ENCODE measurements at places on chromosomes 13 and 19. TPM values are rescaled to one million over a fixed set of nuclear protein-coding genes. Genes with fewer than 3 reads are reported as not detected.

CD70 gene
- total RNA-seq, result 1.2 TPM

POU2F2 gene
- total RNA-seq, result 40.8 TPM

OR10H1 gene
- total RNA-seq, result 0.08 TPM

DNA sequence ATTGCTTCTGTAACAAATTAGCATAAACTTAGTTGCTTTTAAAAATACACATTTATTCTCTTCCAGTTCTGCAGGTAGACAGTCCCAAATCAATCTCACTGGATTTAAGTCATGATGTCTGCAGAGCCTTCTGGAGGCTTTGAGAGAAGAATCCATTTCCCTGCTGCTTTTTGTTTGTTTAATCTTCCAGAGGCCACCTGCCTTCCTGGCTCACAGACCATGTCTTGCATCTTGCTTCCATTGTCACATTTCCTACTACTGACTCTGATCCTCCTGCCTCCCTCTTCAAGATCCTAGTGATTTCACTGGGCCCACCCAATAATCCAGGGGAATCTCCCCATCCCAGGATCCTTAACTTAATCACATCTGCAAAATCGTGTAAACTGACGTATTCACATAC lies 473.3 kb downstream of the ITGBL1 start:
- H3K4me3 ChIP-seq, result no peak overlapping the region
- no peaks in the 10 kb centered on the region for H3K36me3 ChIP-seq
- no peaks in the 10 kb centered on the region for H3K27me3 ChIP-seq
- no peak overlapping the region for H3K27ac ChIP-seq
- DNase-seq, result no peak

- H3K36me3 ChIP-seq, result no peaks in the 10 kb centered on the region
- H3K4me1 ChIP-seq, result no peaks in the 10 kb centered on the region
- DNase-seq, result no peak
- H3K27me3 ChIP-seq, result no peaks in the 10 kb centered on the region
- no peak overlapping the region for H3K4me3 ChIP-seq
Observed at GRCh38 chr13:63455938-63456337, 2040.3 kb upstream of the PCDH20 start.

- no peak overlapping the region for H3K27ac ChIP-seq
- no peaks in the 10 kb centered on the region for H3K36me3 ChIP-seq
- no peaks in the 10 kb centered on the region for H3K4me1 ChIP-seq
- no peaks in the 10 kb centered on the region for H3K27me3 ChIP-seq
- no peak for DNase-seq
Observed at GRCh38 chr19:54062643-54063042, 1.1 kb downstream of the VSTM1 start.

GRCh38 chr19:29772696-29773095 lies 39.1 kb upstream of the CCNE1 start:
- H3K4me1 ChIP-seq, result no peaks in the 10 kb centered on the region
- no peaks in the 10 kb centered on the region for H3K36me3 ChIP-seq
- no peak overlapping the region for H3K4me3 ChIP-seq

Data from natural killer cell (primary cell).